ENCODE measurements at places on chromosomes 12 and 14.

- no peak for DNase-seq
Measured at GRCh38 chr12:104699489-104700190, 242.9 kb downstream of the CHST11 start.

- peak; percentile 60 for DNase-seq
Measured at GRCh38 chr12:15599266-15600037, 189.7 kb downstream of the EPS8 start.

DNA sequence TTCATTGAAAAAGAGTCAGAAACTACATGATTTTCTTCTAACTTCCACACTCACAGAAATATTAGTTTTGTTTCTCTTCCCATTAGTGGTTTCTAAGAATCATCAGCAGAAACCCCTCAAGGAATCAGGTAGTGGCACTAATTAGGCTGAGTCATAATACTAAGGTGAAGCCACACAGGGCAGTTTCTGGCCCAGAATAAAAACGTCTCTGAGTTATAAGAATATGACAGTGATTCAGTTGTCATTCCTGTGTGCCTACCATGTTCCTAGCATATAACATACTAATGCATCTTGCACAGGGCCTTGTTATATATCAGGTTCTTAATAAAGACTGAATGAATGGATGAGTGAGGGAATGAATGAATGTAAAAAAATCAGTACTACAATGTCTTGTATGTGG lies 206.0 kb upstream of the PLEKHG7 start:
- no peak for DNase-seq

- no peak for DNase-seq
Measured at GRCh38 chr12:108190529-108190928, 61.4 kb downstream of the WSCD2 start.

GRCh38 chr14:102728501-102728900 lies 48.7 kb upstream of the TRAF3 start:
- DNase-seq = no peak

GRCh38 chr14:100132903-100133510 lies 26.4 kb downstream of the DEGS2 start:
- DNase-seq = no peak

- DNase-seq = no peak
Measured at GRCh38 chr12:109822951-109823411, 10.2 kb downstream of the TRPV4 start.

- DNase-seq = no peak
Measured at GRCh38 chr12:45509621-45510020, 219.9 kb upstream of the ARID2 start.

GRCh38 chr14:104458845-104459244 lies 120.7 kb upstream of the C14orf180 start:
- DNase-seq = no peak

DNA sequence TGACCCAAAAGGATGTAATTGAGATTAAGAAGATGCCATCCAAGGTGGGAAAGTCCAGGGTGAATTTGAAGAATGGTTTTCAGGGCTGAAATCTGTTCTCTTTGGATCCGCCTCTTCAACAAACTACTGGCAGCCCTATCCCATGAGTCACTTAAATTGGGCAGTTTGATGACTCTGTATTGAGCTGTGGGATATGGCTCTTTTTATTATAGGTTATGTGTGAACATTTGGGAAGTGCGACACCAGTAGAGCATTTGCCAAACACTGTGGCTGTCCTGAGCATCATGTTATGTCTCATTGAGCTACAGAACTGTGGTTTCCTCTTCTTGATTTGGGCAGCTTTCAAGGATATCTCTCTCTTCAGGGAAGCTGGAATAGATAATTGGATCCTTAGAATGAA lies 22.3 kb downstream of the IFT43 start:
- DNase-seq = no peak

GRCh38 chr12:50069539-50069938 lies 12.1 kb downstream of the ASIC1 start:
- DNase-seq = no peak

GRCh38 chr14:30484976-30485375 lies 74.0 kb upstream of the G2E3 start:
- DNase-seq = no peak

DNA sequence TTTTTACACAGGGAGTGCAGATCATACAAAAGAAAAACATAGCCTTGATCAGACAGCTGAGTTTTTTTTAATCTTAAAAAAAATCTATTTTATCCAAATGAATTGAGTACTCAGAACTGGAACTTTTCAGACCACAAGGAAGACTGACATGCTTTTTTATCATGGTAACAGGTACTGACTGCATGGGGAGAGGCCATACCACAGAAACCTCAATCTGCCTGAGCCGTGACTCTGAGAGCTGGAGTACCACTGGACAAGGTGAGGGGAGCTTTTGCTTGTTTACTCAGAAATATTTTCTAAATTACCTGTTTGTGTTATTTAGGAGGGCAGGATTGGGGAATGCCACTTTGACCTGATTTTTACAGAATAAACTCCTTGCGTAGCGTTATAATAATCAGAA lies 143.9 kb downstream of the ALX1 start:
- no peak for DNase-seq

GRCh38 chr12:39144613-39145061 lies 239.2 kb upstream of the CPNE8 start:
- DNase-seq = no peak

DNA sequence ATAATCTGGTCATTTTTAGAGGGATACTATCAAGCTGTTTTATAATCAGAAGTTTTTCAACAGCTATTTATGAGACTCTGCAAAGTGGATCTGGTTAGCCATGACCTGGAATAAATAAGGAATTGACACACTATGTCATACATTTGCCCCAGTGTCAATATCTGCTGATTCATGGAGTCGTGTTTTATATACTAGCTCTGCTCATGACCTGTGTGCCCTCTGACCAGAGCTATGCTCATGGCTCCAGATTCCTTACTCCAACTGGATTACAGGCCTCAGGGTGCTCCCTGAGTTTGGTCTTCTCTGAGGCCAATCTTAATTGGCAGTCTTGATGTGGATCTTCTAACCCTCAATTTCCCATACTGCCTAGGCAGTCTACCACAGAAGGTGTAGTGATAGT lies 141.1 kb downstream of the FOXA1 start:
- no peak for DNase-seq

DNA sequence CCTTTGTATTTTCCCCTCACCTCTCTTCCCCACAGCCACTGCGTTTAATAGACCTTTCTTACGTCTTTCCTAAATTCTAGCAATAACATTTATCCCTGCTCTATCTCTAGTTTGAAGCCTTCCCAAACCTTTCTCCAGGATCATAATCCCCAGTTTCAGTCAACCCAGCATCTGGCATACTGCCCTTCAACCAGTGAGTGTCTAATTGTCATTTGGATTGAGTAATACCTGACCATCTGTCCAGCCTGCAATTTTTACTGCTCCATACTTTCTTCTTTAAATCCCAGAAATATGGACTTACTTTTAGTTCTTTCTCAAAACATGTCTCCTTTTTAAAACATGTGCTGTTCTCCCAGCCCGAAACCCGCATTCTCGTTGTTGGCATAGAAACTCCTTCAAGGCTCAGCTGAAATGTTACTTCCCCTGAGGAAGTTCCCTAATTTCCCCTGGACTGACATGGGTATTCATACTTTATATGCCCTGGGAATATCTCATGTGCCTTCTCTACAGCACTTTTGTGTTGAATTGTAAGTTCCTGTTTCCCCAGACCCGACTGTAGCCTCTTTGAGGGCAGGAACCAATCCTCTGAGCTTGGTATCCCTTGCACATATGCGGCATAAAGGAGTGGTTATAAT lies 65.1 kb upstream of the ETV6 start:
- DNase-seq = no peak

GRCh38 chr14:101150039-101150610 lies 246.6 kb upstream of the RTL1 start:
- no peak for DNase-seq
